A549 treated with dexamethasone at 1 μM for 4 hours (cell line): ENCODE measurements at places on chromosomes 1 and 21. TPM values are rescaled to one million over a fixed set of nuclear protein-coding genes. Genes with fewer than 3 reads are reported as not detected.

Gene CPT2
- total RNA-seq: 7.7 to 9.6 TPM (median 9.1 TPM) in 5 replicates

Gene SLAMF8
- 0.05 to 0.31 TPM (median 0.15 TPM) in 5 replicates for total RNA-seq

Gene PLA2G2C
- not detected in 5 replicates for total RNA-seq

Gene TMPRSS15
- total RNA-seq: not detected in 5 replicates

Gene SPATA46
- not detected in 5 replicates for total RNA-seq

Gene CHI3L2
- 0.20 to 0.41 TPM (median 0.35 TPM) in 5 replicates for total RNA-seq

Gene MAP3K21
- total RNA-seq: 7.3 to 10.5 TPM (median 9.3 TPM) in 5 replicates

Gene VANGL2
- total RNA-seq: 0.62 to 0.80 TPM (median 0.74 TPM) in 5 replicates

Gene WARS2
- 4.7 to 6.6 TPM (median 5.8 TPM) in 5 replicates for total RNA-seq

Gene TFF3
- 0.11 TPM in 1 of 5 replicates, not detected in the others for total RNA-seq
